ENCODE measurements at places on chromosomes 13 and 19. TPM values are rescaled to one million over a fixed set of nuclear protein-coding genes. Genes with fewer than 3 reads are reported as not detected.

DNA sequence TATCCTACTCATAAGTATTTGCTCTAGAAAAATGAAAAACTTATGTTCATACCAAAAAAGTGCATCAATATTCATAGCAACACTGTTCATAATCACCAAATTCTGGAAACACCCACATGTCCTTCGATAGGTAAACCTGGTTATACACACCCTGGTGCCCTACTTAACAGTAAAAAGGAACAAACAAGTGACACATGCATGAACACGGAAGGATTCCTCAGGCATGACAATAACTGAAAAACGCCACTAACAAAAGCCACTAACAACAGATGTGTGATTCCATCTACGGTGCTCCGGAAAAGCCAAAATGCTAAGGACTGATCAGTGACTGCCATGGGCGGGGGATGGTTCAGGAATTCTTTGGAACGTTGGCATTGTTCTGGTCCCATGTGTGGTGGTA lies 65.5 kb downstream of the STK24 start:
- H3K36me3 ChIP-seq: peaks cover 7% of the 10 kb centered on the region
- DNase-seq: no peak
- H3K27ac ChIP-seq: no peak overlapping the region
- H3K4me1 ChIP-seq: peaks cover 31% of the 10 kb centered on the region
- H3K27me3 ChIP-seq: no peaks in the 10 kb centered on the region

- H3K27ac ChIP-seq: no peak overlapping the region
- H3K4me1 ChIP-seq: no peaks in the 10 kb centered on the region
Measured at GRCh38 chr13:34137200-34137599, 319.3 kb downstream of the RFC3 start.

GRCh38 chr13:72539925-72540324 lies 187.5 kb downstream of the MZT1 start:
- no peaks in the 10 kb centered on the region for H3K36me3 ChIP-seq
- H3K27me3 ChIP-seq: no peaks in the 10 kb centered on the region
- H3K4me1 ChIP-seq: no peaks in the 10 kb centered on the region
- H3K4me3 ChIP-seq: no peak overlapping the region

ADAMTSL5 gene
- 5.3 TPM for total RNA-seq

PSG1 gene
- total RNA-seq: not detected

SYDE1 gene
- total RNA-seq: 22.9 TPM

NOTCH3 gene
- total RNA-seq: 73.2 TPM

ZNF816 gene
- 12.2 TPM for total RNA-seq

ZNF888 gene
- total RNA-seq: 8.0 TPM

PPP1R13L gene
- total RNA-seq: 51.4 TPM

ZNF274 gene
- 25.9 TPM for total RNA-seq
